ENCODE measurements at places on chromosomes 6 and 20.

GRCh38 chr6:129943637-129944271 is 74.6 kb upstream of the L3MBTL3 start:
- no peak for DNase-seq

DNA sequence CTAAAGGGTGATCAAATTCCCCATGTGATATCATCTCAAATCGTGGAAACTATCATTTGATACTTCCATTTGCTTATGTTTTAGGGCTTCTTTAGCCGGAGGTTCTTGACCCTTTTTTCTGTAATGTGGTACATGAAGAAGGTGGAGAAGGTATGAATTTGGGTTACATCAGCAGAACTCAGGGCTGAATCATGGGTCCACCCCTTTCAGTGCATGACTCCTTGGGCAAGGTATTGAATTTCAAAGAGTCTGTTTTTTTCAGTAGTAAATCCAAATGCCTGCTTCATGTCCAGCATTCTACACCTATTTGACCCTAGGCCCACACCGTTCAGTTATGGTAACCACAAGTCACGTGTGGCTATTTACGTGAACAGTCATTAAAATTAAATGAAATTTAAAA is 30.6 kb upstream of the QKI start:
- DNase-seq: no peak

GRCh38 chr6:4139272-4139671 is 3.9 kb upstream of the ECI2 start:
- DNase-seq: no peak

DNA sequence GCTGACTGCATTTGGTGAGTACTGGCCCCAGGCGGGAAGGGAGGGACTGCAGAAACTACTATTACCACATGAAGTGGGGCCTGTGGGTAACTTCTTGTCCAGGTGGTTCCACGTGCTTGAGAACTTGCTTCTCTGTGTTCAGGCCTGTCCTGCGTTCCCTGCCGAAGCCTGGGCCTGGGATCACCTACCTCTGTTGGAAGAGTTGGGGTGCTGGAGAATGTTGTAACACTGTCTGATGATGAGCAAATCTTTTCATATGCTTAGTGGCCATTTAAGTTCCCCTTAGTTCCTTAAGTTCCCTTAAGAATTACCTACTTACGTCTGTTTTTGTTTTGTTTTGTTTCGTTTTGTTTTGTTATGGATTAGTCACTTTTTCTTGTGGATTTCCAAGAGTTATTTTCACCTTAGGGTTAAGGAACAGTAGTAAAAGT is 154.4 kb downstream of the DTNBP1 start:
- DNase-seq: no peak

DNA sequence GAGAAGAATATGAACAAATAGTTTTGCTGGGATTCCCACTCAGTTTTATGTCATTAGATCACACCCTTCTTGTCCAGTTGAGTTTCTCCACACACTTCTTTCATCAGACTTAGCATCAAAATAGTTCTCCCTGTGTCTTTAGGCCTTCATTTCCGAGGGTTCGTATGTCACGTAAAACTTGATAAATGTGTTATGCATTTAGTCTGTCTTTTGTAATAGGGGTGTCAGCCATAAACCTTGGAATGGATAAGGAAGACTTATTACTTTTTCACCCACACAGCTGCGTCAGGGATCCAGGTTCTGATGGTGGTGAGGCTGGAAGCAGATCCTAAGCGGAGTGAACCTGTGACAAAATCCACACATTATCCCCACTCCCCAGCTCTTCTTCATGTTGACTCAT is 246.8 kb downstream of the CD83 start:
- DNase-seq: no peak

DNA sequence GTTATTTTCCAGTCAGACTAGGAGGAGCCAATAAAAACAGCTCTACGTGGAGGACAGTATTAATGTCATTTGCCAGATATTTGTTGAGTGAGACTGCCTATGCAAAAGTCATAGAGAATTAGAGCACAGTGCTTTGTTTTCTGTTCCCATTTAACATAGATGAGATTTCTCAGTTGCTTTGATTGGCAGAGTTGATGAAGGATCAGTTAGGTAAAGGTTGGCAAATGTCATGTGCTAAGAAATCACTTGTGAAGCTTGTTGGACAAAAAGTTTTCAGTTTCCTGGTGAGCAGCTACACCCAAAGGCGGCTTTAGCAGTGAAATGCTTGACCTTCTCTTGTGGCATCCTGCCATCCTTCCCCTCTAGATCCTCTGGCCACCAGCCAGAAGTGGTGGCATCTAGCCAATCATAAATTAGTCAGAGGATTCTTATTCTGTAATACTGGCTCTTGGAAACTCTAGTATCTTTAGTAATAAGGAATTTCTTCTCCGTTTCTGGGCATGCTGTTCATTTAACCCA is 37.0 kb downstream of the BCKDHB start:
- DNase-seq: no peak

DNA sequence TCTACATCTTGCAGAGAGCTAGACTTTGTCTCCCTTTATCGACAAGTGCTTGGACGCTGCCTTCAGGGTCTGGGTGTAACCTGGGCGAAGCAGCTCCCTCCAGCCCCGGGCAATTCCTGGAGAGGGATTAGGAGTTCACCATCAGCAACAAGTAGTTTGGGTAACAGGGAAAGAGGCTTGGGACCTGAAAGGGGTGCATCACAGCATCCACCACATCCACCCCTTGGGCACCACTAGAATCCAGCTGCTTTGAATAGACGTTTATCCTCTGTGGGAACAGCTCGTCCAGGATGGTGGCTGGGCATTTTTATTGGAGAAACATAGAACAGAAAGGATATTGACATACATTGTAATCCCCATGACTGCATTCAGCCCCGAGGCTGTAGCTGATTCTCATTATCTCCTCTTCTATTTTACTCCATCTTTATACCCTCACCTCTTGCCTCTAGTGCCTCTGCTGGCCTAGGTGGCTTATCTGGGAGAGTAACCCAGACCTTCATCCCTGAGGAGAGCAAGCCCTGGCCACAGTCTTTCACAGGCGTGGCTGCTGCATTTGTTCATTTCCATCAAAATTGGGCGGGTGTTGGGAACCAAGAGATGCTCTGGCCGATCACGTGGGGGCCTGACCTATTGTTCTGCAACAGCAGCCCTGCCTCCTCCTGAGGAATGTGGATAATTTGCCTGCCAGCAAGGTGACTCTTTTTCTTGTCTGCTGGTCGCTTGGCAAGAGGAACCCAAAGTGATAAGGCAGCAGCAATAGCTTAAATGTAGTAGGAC is 109.2 kb upstream of the RALGAPA2 start:
- no peak for DNase-seq

DNA sequence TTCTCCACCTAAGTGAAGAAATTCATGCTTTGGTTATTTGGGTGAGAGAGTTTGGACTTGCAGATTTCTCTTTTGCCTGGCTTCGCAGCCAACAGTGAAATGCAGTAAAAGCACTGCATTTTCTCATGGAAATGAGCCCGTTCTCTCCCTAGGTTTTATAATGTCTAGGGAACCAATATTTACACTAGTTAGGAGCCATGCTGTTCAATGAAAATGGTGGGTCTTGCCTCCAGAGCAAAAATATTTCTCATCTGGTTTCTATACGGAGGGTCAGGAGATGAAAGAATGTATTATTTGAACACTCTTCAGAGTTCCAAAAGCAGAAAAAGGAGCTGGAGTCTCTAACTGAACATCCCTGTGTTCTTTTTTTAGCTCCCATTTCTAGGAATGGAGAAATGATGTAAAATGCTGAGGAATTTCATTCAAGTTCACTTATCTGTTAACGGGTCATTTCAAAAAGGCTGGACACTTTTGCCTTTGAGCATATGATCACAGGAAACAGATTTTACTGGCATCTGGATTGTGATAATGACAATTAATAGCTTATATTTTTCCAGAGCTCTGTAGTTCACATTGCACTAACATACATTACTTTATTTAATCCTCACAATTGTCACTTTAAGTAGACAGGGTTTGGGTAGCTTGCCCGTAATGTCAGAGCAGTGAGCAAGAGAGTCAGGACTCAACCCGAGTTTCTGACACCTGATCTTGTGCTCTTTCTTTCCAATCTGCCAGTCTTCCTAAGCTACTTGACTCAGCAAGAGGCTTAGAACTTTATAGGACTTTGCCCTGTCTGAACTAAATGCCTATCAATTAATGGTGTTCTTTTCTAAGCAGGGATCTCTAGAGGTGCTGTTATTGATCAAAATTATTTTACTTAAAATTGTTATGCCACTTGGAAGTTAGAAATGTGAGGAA is 78.0 kb downstream of the PPP1R14C start:
- no peak for DNase-seq

DNA sequence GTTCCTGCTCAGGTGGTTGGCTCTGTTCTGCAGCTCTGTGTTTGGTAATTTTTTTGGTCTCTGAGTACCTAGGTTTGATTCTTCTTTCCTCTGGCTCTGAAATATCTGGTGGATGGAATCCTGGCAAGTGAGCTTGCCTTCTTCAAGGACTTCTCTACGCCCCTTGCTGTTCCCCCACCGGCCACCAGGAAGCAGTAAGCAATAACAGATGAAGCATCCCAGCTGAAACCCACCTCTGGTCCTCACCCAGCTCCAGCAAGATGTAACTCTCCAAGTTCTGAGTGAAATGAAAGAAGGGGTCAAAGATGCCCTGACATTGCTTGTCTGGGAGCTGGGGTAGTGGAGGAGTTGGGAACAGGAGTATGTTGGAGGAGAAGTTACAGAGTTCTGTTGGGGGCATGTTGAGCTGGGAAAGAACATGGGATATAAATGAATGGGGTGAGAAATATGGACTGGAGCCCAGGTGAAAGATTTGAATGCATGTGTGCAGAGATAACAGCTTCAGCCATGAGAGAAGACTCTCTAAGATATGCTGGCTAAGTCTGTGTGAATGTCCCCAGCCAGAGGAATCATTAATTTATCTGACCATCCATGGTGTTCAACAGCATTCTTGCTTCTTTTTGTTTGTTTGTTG is 51.3 kb upstream of the GLP1R start:
- DNase-seq: peak; percentile 57

GRCh38 chr6:41427642-41428335 is 92.4 kb downstream of the NCR2 start:
- peak; percentile 65 for DNase-seq

DNA sequence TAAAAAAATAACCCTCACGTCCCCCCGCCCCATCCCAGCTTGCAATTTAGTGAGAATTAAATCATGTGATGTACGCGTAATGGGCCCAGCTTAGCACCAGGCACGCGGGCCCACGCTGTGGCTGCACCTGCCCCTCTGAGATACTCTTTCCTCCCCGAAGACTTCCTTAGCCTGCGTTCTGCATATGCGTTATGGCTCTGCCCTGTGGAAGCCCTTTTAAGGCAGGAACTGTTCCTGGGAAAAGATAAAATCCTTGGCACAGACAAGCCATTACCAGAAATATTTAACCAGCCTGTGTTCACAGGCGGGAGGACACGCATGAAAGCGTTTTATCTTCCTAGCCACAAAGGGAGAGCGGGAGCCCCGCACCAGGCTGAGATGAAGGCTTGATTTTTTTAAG is 311.0 kb downstream of the LRFN2 start:
- DNase-seq: no peak

DNA sequence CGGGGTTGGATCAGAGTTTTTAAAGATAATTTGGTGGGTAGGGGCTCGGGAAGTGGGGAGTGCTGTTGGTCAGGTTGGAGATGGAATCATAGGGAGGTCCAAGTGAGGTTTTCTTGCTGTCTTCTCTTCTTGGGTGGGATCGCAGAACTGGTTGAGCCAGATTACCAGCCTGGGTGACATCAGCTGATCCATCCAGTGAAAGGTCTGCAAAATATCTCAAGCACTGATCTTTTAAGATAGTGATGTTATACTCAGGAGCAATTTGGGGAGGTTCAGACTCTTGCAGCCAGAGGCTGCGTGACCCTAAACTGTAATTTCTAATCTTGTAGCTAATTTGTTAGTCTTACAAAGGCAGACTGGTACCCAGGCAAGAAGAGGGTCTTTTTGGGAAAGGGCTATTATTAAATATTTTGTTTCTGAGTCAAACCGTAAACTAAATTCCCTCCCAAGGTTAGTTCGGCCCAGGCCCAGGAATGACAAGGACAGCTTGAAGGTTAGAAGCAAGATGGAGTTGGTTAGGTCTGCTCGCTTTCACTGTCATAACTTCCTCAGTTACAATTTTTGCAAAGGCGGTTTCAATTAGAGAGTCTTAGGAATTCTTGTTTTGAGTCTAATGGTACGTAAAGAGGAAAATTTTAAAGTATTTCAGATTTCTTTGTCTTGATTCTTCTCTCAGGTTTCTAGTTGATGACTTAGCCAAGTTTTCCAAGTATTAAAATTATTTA is 53.1 kb downstream of the SCAF8 start:
- DNase-seq: no peak

- DNase-seq: no peak
These were observed 71.9 kb downstream of the FAM120B start for GRCh38 chr6:170378502-170378901.

DNA sequence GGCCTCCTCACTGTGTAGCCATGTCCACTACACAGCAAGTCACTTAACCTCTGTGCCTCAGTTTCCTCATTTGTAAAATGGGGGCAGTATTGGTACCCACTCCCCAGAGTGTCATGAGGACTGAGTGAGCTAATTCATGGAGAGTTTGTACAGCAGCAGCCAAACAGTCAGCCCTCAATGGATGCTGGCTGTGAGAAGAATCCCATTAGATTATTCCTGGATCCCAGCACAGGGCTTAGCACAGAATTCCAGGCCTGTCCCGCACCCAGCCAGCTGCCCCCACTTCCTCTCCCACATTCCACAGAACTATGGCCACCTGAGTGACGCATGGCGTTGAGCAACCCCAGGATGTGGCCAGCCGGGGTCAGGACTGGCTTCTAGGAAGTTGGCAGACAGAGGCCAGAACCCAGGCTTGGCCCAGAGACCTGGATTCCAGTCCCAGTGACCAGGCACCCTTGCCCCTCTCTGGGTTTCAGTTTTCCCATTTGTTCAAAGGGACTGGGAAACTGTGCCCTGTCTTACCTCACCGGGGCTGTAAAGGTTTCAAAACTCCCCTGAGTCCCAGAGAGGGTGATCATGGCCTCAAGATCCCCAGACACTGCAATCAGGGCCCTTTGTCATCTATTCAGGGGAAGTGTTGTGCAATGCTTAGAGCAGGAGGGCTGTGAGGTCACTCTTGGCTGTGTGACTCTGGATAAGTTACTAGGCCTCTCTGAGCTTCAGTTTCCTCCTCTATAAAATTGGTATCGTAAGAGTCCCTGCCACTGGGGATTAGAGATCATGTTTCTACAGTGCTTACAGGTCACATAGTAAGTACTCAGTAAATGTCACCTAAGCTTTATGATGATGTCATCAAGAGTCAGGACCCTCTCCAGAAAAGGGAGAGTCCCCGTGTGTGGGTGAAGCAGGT is 3.0 kb upstream of the TGM2 start:
- DNase-seq: peak; percentile 84

- DNase-seq: no peak
These were observed 99.1 kb upstream of the KCNK16 start for GRCh38 chr6:39421383-39422225.
